GM23248 (cell line): ENCODE measurements at places on chromosomes 5 and 9. TPM values are rescaled to one million over a fixed set of nuclear protein-coding genes. Genes with fewer than 3 reads are reported as not detected.

GRCh38 chr5:107736638-107737037 is 65.9 kb upstream of the EFNA5 start:
- no peak for DNase-seq

- DNase-seq = no peak
Observed at GRCh38 chr9:90801241-90801972, at the start of gene SYK. TSS of gene SYK (plus strand) at chr9:90801819. CDS start at chr9:90843899, 42,080 bp downstream.

- peak; percentile 77 for DNase-seq
Observed at GRCh38 chr5:112848116-112848811, 12.8 kb upstream of the SRP19 start.

- DNase-seq = peak; percentile 49
Observed at GRCh38 chr5:121189342-121190305, 662.1 kb upstream of the FTMT start.

- DNase-seq = peak; percentile 66
Observed at GRCh38 chr5:79689541-79690466, at the start of gene CMYA5. TSS of gene CMYA5 (plus strand) at chr5:79689836. CDS start at chr5:79689908, 72 bp downstream.

DNA sequence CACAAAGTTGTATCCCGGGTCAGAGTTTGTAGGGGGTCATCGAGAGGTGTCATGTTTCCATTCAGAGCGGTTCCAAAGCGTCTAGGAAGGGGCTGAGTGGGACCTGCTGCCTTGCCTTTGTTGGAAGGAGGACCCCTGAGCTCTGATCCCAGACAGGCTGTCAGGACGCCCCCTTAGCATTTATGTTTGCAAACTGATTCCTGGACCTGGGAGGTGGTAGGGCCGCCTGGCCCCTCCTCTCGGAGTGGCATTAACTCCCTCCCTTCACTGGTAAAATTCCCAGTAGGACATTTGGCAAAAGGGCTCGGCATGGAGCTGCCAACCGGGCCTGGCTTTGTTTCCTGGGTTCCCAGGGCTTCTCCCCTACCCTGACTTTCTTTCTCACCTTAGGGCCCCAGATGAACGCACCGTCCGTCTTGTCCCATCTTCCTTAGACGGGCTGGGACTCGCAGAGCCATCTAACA is 2.5 kb downstream of the JADE2 start:
- no peak for DNase-seq

- DNase-seq = peak; percentile 39
Observed at GRCh38 chr9:26789959-26790358, 102.6 kb downstream of the CAAP1 start.

- no peak for DNase-seq
Observed at GRCh38 chr9:82680179-82680935, 382.6 kb downstream of the RASEF start.

DNA sequence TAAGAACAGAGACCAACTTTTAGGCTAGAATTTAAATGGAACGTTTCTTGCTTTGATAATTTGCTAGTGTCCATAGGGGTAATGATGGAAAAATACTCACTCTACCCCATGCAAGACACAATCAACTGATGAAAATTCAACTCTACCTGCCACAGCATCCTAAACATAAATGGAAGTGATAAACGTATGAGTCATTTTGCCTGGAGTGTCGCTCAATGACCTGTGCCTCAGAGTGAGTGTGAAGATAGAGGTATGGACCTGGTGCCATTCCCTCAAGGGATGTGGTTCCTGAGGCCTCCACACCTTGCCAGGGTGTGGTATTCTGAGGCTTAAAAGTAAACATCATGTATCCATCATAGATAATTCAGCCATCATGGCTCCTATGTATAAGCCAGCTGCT is 14.0 kb downstream of the ARL14EPL start:
- no peak for DNase-seq

The FYB1 gene
- total RNA-seq = under 0.01 TPM in 1 of 2 replicates, not detected in the other

The FOXD4L6 gene
- total RNA-seq = 0.22 TPM in 1 of 2 replicates, not detected in the other

The NDUFS6 gene
- total RNA-seq = 34.7 and 39.6 TPM in 2 replicates

The TAF11L11 gene
- not detected in 2 replicates for total RNA-seq

The HAND1 gene
- total RNA-seq = not detected in 2 replicates
